ENCODE measurements at places on chromosomes 4 and X.

DNA sequence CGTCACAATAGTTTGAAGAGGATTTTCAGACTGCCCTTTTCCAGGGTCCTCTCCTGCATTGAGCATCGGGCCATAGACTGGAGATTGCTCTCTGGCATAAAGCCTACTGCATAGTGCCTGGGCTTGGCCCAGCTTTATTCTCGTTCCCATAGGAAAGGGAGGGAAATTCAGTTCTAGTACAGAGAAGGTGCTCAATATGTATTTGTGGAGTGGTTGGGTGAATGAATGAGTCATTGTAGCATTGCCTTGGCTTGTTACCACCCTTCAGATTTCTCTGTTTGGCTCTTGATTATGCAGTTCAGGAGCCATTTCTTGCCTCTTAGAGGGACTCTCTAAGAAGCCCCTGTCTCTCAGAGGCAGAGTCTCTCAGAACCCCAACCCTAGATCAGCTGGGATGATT lies 2.6 kb downstream of the TMEM35A start:
- no peak for DNase-seq

GRCh38 chr4:4643306-4643705 lies 101.5 kb upstream of the STX18 start:
- DNase-seq: no peak

GRCh38 chr4:99998062-99998867 lies 48.2 kb upstream of the H2AZ1 start:
- no peak for DNase-seq

DNA sequence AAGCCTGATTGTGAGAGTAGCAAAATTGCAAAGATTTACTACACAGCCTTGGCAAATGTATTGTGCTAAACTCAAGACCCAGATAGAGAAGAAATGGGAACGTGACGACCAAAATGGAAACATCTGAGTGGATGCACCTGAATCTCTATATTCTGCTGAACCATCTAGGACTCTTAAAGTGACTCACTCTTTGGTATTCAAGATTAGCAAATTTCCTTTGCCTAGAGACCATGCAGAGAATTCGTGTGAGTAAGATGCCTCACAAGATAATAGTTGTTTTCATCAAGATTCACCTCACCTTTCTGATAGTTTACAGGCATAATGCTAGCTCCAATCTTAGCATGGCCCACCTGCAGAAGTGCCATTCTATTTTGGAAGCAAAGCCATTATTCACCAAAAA lies 14.4 kb upstream of the ATOH1 start:
- no peak for DNase-seq

GRCh38 chr4:30265716-30266115 lies 454.5 kb upstream of the PCDH7 start:
- DNase-seq: no peak

- no peak for DNase-seq
Measured at GRCh38 chr4:61426229-61426628, 226.1 kb downstream of the ADGRL3 start.

GRCh38 chrX:15217161-15217560 lies 52.7 kb downstream of the ASB9 start:
- no peak for DNase-seq

DNA sequence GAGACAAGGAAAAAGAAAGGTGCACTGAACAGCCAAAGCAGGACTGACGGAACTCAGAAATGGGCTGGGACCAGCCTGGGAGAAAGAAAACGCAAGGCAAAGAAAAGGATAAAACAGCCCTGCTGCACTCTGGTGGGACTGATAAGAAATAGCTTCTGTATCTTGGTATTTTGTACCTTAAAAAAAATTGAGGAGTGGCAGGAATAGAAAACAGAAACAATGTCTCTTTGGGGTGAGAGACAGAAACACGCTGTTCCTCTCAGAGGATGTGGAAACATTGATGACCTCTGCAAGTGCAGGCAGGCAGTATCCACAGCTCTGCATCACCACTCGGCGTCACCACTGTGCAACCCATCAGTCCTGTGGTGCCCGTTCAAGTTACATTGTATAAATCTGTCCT lies 152.5 kb upstream of the SPRY1 start:
- DNase-seq: no peak

Data from stimulated activated CD8-positive, alpha-beta memory T cell treated with anti-CD3 and anti-CD28 coated beads, Interleukin-15, amount 100 ng/mL, for 4 hours (primary cell).